HS-27A (cell line): ENCODE measurements at places on chromosomes 11 and 22.
A peak's percentile ranks its signal among the peaks of the same experiment; 100 is the strongest.

GRCh38 chr11:96341211-96342013 lies 1.6 kb downstream of the MAML2 start:
- DNase-seq, result no peak

DNA sequence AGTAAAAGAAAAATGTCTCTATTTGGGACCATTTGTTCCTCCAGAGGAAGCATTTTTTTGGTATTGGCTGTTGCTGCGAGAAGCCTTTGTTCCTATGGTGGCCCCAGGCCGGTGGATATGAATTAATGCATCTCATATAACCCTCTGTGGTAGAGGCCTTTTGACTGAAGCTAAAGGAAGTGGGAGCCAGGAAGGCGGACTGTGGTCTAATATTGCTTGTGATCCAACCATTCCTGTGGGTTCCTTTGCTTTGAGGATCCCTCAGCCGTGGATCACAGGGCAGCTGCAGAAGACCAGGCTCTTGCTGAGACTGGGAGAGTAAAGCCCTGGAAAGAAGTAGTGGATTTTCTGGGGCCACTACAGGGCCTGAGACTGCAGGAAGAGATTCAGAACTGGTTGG lies 68.3 kb upstream of the NAV2 start:
- no peak for DNase-seq

GRCh38 chr11:58567889-58568512 lies 7.7 kb downstream of the LPXN start:
- peak; percentile 35 for DNase-seq

DNA sequence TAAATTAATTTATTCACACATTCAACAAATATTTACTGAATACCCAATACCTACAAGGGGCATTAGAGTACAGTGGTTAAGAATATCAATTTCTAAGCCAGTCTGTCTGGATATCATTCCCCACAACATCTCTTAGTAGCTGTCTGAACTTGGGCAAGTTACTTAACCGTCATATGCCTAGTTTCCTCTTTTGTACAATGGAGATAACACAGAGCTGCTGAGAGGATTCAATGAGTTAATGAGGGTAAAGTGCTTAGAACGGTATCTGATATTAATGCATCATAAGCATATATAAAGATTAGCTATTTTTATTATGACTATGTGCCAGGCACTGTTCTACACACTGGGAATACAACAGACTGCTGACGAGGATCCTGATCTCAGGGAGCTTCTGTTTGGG lies 116.4 kb downstream of the APOL5 start:
- no peak for DNase-seq

GRCh38 chr11:123054301-123055065 lies 7.5 kb downstream of the HSPA8 start:
- no peak for DNase-seq

DNA sequence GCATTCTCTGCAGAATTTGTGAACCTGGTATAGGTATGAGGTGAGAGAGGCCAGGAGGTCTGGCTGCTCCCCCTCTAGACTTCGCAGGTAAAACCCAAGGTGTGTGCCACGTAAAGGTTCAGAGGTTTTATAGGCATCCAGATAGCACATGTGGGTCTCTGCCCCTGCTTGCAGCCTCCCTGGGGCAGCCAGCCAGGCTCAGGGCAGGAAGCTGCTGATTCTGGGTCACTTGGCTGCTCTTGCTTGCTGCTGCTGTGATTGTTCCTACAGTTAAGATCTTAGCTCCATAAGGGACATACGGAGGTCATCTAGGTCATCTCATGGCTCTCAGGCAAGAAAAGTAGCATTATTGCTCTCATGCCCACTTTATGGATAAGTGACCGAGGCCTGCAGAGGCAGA lies 30.2 kb downstream of the ZBTB16 start:
- DNase-seq, result no peak

GRCh38 chr11:82719361-82720105 lies 14.1 kb downstream of the FAM181B start:
- no peak for DNase-seq

- DNase-seq, result no peak
These were observed 19.0 kb downstream of the CHST1 start for GRCh38 chr11:45646275-45646927.

- DNase-seq, result peak; percentile 42
These were observed at the start of gene SELENOO for GRCh38 chr22:50200461-50201190. SELENOO (plus strand) TSS chr22:50201011; CDS start chr22:50201037, 26 bp downstream.

- no peak for DNase-seq
These were observed 37.1 kb upstream of the RAB38 start for GRCh38 chr11:88212300-88212699.

GRCh38 chr11:87966694-87967093 lies 208.5 kb downstream of the RAB38 start:
- no peak for DNase-seq
